ENCODE measurements at places on chromosomes 3 and 15.

DNA sequence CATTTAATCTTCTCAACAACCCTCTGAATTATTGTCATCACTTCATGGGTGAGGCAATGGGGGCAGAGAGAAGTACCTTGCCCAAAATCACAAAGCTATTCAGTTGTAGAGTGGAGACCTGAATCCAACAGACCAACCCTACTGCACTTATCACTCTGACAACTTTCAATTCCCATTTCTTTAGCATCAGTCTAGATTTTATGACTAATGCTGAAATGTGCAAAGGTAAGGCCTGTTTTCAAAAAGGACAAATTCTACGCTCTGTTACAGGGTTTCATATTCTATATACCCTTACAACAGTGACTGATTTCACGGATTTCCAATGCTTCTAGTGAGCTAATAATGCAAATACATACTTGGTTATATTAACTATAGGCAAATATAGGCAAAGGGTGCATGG is 286.0 kb downstream of the ADAMTS17 start:
- DNase-seq = no peak

- no peak for DNase-seq
Measured at GRCh38 chr3:104526901-104527401, 839.8 kb upstream of the ALCAM start.

GRCh38 chr15:67559158-67559557 is 16.7 kb downstream of the MAP2K5 start:
- no peak for DNase-seq

DNA sequence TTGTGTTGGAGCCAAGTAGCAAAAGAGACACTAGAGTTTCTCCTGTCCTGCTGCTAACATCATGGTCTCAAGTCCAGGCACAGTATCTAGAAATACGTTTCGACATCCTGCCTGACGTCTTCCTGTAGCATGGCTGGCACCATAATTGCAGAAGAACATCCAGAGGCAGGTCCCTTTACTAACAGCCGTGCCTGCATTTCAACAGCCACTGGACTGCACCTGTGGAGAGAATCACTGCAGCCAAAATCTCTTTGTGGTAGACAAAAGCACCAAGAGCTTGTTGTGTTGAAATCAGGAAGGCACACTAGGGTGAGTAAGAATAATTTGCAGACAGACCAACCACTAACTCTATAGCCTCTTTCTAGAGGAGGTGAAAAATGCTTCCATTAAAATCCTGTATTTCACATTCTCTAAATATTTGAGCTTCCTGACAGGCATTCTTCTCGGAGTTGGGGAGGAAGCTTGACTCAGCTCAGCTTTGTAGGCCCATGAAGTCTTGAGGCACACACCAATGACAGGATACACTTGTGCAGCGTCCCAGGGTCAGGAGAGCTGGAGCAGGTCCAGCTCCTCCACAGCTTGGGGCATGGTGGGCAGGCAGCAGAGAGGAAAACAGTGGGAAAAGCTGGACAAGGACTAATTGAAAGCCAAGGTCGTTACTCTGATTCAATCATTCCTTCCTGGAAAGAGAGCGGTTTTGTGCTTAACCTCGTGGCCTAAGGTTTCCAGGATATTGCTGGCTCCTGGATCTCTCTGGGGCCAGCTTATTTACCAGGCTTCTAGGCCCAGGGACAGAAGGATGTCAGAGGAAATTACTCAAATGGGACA is 244.9 kb downstream of the FAM43A start:
- DNase-seq = no peak

- no peak for DNase-seq
Measured at GRCh38 chr3:82084824-82085223, 323.4 kb upstream of the GBE1 start.
